HCT116 (cell line): ENCODE measurements at places on chromosomes 3 and 15.
A peak's percentile ranks its signal among the peaks of the same experiment; 100 is the strongest.

- no peaks in the 10 kb centered on the region for H3K4me1 ChIP-seq
- H3K27me3 ChIP-seq: peaks cover 40% of the 10 kb centered on the region
- no peaks in the 10 kb centered on the region for H3K36me3 ChIP-seq
- no peak for DNase-seq
- no peak overlapping the region for H3K27ac ChIP-seq
- H3K4me3 ChIP-seq: no peak overlapping the region
Measured at GRCh38 chr3:116230431-116231020, 214.8 kb downstream of the LSAMP start.

DNA sequence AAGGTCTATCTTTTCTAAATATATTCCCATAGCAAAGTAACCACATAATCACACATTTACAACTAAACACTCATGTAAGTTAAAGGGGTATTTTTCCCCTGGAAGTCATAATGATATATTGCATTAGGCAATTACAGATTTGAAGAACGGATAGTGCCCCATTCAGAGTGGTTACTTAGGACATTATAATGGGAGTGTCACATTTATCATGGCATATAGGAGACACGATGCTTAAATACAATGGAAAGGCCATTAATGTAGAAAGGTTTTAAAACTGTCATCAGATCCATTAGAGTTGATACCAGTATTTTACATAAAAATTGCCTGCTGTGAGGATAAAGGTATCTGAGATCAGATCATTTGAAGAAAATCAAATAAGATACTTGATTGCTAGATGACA, 582.0 kb upstream of the SEMA6D start:
- no peaks in the 10 kb centered on the region for H3K36me3 ChIP-seq
- DNase-seq: no peak
- no peak overlapping the region for H3K27ac ChIP-seq

DNA sequence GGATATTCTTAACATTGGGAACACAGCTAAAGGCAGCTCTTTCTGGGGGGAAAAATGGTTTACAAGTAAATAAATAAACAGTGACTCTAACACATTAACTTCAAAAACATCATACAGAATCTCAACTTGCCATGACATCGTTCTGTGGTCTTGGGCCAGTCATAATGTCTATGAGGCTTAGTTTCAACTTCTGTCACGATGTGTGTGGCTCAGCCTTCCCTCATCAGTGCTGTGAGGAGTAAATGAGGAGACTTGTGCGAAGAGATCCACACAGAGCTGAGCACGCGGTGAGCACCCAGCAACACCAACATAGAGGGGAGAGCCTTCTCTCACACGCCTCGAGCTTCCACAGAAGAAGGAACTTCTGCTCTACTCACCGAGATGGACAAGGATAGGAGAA, 49.0 kb downstream of the DZIP1L start:
- no peak overlapping the region for H3K4me3 ChIP-seq
- no peak overlapping the region for H3K27ac ChIP-seq
- no peaks in the 10 kb centered on the region for H3K4me1 ChIP-seq
- peaks cover 8% of the 10 kb centered on the region for H3K36me3 ChIP-seq

- H3K4me3 ChIP-seq: no peak overlapping the region
- no peak overlapping the region for H3K27ac ChIP-seq
- H3K36me3 ChIP-seq: no peaks in the 10 kb centered on the region
- H3K27me3 ChIP-seq: no peaks in the 10 kb centered on the region
Measured at GRCh38 chr15:62413786-62414185, 248.7 kb upstream of the C2CD4B start.

GRCh38 chr3:171362575-171362974, 97.6 kb downstream of the TNIK start:
- H3K4me3 ChIP-seq: no peak overlapping the region
- DNase-seq: no peak
- H3K36me3 ChIP-seq: no peaks in the 10 kb centered on the region

- no peaks in the 10 kb centered on the region for H3K36me3 ChIP-seq
- DNase-seq: no peak
- H3K27me3 ChIP-seq: no peaks in the 10 kb centered on the region
- no peak within 1 kb of the TSS for H3K27ac ChIP-seq
- no peaks in the 10 kb centered on the region for H3K4me1 ChIP-seq
Measured at GRCh38 chr3:51955175-51955892, at the start of gene GPR62. Gene GPR62 (plus strand): TSS chr3:51955381. CDS start chr3:51955653, 272 bp downstream.

GRCh38 chr15:94080416-94080815, 150.9 kb upstream of the MCTP2 start:
- peaks cover 4% of the 10 kb centered on the region for H3K27me3 ChIP-seq
- no peaks in the 10 kb centered on the region for H3K36me3 ChIP-seq
- H3K4me3 ChIP-seq: no peak overlapping the region
- H3K27ac ChIP-seq: no peak overlapping the region
- H3K4me1 ChIP-seq: no peaks in the 10 kb centered on the region

DNA sequence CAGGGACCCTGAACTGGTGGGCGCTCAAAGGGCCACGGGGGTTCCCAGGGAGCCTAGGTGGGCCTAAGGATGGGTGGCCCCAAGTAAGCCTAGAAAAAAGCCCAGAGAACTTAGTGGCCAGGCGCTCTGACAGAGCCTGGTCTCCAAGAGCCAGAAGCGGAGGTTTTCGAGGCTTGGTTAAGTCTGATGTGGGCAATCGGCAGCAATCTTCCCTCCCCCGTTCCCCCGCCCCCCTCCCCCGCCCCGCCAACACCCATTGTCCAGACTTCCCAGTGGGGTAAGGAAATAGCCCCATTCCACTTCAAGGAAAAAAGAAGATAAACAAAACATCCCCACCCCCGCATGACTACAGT, 6.7 kb downstream of the EOMES start:
- no peaks in the 10 kb centered on the region for H3K36me3 ChIP-seq
- no peak for DNase-seq
- H3K27me3 ChIP-seq: no peaks in the 10 kb centered on the region
- H3K27ac ChIP-seq: no peak overlapping the region
- H3K4me3 ChIP-seq: no peak overlapping the region
- no peaks in the 10 kb centered on the region for H3K4me1 ChIP-seq

DNA sequence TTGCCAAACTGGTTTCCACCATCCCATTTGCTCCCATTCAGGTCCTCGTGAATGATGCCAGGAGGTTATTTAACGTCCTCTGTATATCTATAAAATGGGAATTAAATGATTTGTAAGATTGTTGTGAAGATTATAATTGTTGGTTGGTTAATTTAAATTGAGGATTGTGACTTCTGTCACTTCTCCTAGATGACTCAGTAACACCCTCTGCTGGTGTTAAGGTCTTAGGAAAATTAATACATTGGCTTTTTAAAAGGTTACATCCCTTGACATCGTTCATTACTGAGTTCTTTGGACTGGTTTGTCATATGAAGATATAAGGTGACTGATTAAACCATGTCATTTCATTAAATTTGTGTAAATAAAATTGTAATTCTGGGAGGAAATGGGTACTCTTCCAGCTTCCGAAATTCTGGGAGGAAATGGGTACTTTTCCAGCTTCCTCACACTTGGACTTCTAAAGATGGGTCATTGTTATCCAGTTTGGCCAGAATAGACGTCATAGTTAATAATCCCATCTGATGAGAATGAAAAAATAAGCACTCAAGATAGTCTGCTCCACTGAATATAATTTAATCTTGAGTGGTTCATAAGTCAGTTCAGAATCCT, 33.3 kb upstream of the PAQR5 start:
- no peaks in the 10 kb centered on the region for H3K36me3 ChIP-seq
- no peaks in the 10 kb centered on the region for H3K4me1 ChIP-seq
- H3K27me3 ChIP-seq: no peaks in the 10 kb centered on the region
- no peak overlapping the region for H3K27ac ChIP-seq
- DNase-seq: peak; percentile 34

DNA sequence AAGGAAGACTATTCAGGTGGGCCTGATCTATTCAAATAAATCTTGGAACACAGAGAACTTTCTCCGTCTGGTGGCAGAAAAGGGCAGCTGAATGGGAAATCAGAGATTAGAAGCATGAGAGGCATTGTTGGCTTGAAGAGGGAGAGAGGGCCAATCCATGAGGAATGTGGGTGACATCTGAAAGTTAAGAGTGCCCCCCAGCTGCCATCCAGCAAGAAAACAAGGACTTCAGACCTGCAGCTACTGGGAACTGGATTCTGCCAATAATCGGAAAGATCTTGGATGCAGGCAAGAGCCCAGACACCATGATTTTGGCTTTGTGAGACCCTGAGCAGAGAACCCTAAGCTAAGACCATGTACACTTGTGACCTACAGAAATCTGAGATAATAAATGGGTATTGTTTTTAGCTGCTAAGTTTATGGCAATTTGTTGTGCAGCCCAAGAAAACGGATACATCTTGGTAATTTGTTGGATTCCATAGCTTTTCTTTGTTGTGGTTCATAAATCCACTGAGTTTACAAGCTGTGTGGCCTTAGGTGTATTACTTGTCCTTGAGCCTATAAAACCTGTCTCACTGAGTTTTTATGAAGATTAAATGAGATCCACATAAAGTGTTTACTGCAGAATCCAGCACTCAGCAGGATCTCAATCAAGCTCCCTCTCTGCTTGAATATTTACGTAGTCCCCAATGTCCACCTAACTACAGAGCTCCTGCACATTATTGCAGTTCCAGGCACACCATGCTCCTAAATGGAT, 82.1 kb upstream of the PRTG start:
- DNase-seq: no peak
- H3K4me3 ChIP-seq: no peak overlapping the region
- H3K27me3 ChIP-seq: no peaks in the 10 kb centered on the region

GRCh38 chr3:47877290-47877689, 74.4 kb downstream of the DHX30 start:
- DNase-seq: no peak
- no peaks in the 10 kb centered on the region for H3K4me1 ChIP-seq
- H3K36me3 ChIP-seq: peaks cover 4% of the 10 kb centered on the region
- H3K27ac ChIP-seq: no peak overlapping the region
- no peaks in the 10 kb centered on the region for H3K27me3 ChIP-seq

DNA sequence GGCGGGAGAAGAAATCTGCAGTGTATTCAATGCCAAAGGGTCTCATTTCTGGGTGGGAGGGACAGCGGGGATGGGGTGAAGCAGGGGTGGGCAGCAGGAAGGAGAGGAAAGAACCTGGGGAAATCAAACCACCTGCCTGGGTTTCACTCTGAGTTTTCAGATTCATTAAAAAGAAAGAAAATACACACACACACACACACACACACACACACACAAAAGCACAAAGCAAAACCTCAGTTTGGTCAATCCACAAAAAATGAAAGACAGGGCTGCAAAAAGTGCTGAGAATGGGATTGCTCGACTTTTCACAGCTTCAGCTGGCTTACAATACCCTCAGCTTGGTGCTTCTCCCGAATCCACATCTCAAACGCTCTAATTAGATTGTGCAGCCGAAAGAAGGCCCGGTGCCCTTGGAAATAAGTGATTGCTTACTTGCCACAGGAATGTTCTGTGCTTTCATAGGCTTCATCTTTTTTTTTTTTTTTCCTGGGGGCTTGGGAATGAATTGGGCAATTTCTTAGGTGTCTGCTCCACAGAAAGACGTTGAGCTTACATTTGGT, 370.5 kb downstream of the RORA start:
- DNase-seq: no peak
- no peaks in the 10 kb centered on the region for H3K36me3 ChIP-seq
- H3K27ac ChIP-seq: no peak overlapping the region
- no peaks in the 10 kb centered on the region for H3K4me1 ChIP-seq

DNA sequence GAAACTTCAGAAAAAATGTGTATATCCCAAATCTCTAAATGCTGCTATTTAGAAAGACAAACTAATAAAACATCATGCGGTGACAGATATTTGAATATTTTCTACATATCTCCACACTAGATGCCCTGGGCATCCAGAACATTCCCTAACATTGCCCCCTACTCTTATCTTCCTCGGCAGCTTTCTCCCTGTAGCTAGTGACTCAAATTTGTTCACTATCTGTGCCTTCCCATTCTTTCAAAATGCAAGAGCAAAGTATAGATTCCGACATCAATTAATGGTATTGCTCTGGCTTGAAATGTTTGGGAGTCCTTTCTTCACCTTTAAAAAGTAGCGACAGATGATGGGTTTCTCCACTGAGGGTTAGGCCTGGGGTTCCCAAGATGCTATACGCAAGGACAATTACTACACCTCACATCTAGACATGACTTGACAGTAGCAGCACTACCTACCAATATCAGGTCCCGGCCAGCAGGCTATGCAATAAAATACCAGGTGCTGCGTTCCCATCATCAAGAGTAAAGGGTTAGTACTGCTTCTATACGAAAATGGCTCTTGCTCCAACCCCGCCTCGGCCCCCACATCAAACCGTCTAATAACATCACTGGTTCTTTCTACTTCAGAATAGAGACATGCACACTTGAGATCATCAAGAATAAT, 631 bp downstream of the UBR1 start:
- H3K4me3 ChIP-seq: peak overlapping the region; percentile 79
- H3K27me3 ChIP-seq: no peaks in the 10 kb centered on the region
- H3K4me1 ChIP-seq: peaks cover 11% of the 10 kb centered on the region
- H3K27ac ChIP-seq: peak overlapping the region; percentile 63

DNA sequence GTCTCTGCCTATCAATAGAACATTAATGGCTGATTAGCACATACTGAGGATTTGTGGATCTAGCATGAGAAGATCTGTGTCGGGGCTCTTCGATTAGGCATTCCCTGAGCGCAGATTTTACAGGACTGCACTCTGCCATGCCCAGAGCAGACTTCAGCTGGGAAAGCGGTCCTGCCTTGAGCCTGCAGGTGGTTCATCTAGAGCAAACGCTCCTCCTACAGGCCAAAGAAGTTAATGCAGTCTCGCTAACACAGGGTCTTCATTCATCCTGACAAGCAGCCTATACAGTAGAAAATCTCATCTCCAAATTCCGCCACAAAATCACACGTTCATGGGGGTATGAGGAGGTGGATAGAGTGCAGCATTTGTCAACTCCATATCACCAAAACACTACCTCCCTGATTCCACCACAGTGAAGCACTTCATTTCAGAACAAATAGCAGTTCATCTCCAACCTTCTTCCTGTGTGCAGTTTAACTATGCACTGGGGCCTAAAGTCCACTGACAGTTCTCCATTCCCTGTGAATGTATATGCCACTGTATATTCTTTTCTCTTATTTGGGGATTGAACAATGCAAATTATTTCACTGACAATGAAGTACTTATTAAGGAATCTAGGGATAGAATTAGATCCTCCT, 405.8 kb downstream of the IGSF11 start:
- H3K4me1 ChIP-seq: no peaks in the 10 kb centered on the region
- H3K27ac ChIP-seq: no peak overlapping the region
- H3K4me3 ChIP-seq: no peak overlapping the region
- H3K27me3 ChIP-seq: no peaks in the 10 kb centered on the region

DNA sequence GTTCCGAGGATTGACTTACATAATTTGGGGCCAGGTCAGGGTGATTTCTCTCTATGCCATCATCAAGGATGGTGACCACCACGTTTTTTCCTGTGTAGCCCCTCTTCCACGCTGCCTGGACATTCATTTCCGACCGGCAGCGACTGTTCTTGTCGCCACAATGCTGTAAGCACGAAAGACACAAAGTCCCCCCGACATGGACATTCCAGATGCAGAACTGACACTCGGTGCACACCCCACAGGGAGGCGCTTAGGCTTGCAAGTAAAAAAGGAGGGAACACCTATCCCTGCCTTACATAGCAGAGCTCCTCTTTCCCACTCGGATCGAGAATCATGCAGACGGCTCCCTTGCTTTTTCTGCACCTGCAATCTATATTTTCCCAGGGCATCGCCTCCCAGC, 58.2 kb downstream of the PCSK6 start:
- H3K27ac ChIP-seq: no peak overlapping the region
- DNase-seq: no peak
- H3K27me3 ChIP-seq: no peaks in the 10 kb centered on the region
- H3K36me3 ChIP-seq: no peaks in the 10 kb centered on the region
- H3K4me1 ChIP-seq: no peaks in the 10 kb centered on the region
